ENCODE measurements at places on chromosomes 3 and 15.

GRCh38 chr3:114741066-114741465, 406.0 kb downstream of the ZBTB20 start:
- DNase-seq = no peak

DNA sequence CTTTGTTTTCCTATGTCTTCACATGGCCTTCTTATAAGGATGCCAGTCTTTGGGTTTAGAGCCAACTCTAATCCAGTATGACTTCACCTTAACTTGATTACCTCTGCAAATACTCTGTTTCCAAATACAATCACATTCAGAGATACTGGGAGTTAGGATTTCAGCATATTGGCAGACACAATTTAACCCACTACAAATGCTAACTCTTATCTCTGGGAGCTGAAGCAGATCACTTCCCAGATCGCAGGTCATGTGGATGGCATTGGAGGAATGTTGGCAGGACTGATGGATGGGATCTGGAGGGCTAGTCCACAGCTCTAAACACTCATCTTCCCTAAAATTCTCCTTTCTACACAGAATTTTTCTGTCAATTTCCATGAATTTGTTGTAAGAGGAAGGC, 46.2 kb upstream of the ADGRG7 start:
- no peak for DNase-seq

- no peak for DNase-seq
Observed at GRCh38 chr3:197487911-197488391, 67.8 kb downstream of the BDH1 start.

- no peak for DNase-seq
Observed at GRCh38 chr3:169804681-169805080, 8.0 kb upstream of the LRRIQ4 start.

DNA sequence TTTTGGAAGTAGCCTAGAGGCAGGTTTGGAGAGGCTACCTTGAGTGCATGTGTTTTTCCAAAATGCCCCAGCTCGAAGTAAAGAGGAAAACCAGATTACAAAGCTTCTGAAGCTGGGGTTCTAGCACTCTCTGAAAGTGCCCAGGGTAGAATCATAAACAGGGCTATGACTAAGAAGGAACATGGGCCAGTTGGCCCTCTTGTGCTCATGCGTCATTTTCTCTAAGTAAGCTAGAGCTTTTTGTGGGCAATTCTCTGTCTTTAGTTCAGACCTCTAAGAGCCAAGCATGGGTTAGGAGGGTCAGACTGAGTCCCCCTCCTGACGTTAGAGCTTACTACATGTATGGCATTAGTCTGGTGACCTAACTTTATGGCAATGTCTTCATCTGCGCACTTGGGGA, 129.5 kb upstream of the UMPS start:
- DNase-seq = no peak

- DNase-seq = no peak
Observed at GRCh38 chr15:83654379-83655236, 685 bp downstream of the ADAMTSL3 start.

DNA sequence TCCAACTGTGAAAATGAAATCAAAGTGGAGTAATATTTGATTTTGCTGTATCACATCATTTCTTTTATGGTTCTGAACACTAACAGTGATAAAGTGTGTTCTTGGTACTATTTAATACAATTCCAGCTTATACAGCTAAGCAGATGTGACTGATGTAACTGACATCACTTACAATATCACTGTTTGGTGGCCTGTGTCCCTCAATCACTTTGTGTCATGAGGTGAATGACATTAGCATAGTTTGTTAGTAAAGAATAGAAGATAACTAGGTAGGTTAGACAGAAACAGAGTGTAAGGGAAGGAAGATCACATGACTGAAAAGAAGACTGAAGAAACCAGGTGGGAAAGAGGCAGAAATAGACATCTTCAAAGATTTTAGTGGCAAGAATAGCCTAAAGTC, 138.7 kb downstream of the AQP9 start:
- DNase-seq = no peak

GRCh38 chr15:71679793-71680353, 130.5 kb upstream of the NR2E3 start:
- DNase-seq = no peak

GRCh38 chr3:187261541-187261969, 30.0 kb downstream of the MASP1 start:
- no peak for DNase-seq

DNA sequence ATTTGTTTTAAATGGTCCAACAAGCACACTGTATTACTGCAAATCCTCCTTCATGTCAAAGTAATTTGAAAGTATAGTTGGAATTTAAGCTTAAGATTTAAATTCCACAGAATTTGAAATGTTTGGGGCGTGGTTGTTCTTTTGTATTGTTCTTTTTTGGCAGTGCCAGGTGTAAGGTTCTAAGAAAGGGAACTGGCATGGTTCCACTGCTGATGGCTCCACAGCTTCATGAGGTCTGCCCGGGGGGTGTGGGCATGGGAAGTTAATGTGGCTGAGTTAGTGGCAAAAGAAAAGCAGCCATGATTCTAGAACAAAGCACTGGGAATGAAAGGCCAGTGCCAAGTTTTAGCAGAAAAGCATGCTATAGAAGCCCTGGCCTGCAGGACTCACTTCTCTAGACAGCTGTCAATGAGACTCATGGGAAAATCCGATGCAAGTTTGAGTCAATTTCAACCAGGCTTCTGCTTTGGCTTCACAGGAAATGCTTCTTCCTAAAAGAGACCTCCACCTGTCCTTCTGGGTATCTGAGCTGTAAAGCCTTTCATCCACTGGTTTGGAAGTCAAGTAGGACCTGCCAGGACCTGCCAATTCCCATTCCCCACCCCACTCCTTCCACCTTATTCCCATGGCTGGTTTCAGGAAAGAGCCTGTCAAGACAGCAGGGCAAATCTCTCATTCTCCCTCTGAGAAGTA, 18.9 kb downstream of the CDCP1 start:
- DNase-seq = no peak

GRCh38 chr3:129384594-129385323, 43.7 kb downstream of the EFCAB12 start:
- no peak for DNase-seq

DNA sequence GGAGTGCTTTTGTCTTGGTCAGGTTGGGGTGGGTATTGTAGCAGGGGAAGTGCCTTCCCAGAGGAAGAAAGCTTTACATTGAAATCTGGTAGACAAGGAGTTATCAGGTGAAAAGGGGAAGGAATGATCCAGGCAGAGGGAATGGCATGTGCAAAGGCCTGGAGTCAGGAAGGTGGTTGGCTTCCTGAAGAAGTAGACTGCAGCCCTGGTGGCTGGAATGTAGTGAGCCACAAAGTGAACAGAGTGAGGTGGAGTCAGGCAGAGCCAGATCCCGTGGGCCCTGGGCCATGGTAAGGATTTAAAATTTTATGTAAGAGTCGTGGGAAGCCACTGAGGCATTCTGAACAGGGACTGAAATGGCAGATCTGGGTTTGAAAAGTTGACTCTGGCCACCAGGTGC, 58.3 kb downstream of the RAB11A start:
- DNase-seq = no peak

- no peak for DNase-seq
Observed at GRCh38 chr3:13022348-13023234, 50.6 kb downstream of the IQSEC1 start.

DNA sequence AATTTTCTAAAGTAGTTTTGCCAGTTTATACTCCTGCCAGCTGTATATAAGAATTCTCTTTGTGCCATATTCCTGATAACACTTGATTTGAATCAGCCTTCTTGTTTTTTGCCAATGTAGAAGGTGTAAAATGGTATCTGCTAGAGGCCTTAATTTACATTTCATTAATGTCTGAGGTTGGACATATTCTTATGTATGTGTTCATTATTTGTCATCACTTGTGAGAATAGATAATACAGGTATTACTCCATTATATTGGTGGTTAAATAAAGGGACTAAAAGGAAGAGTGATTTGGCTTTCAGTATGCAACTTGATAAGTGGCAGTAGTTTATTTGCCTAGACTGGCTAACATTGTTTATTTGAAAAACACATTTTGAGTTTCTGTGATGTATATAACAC, 25.8 kb downstream of the PAK2 start:
- DNase-seq = no peak

GRCh38 chr3:186281176-186281575, 80.9 kb downstream of the DGKG start:
- no peak for DNase-seq

Measured in renal cortex interstitium (tissue), 15 donors.